Cardiac fibroblast (primary cell): ENCODE measurements at places on chromosomes 2 and 18.

DNA sequence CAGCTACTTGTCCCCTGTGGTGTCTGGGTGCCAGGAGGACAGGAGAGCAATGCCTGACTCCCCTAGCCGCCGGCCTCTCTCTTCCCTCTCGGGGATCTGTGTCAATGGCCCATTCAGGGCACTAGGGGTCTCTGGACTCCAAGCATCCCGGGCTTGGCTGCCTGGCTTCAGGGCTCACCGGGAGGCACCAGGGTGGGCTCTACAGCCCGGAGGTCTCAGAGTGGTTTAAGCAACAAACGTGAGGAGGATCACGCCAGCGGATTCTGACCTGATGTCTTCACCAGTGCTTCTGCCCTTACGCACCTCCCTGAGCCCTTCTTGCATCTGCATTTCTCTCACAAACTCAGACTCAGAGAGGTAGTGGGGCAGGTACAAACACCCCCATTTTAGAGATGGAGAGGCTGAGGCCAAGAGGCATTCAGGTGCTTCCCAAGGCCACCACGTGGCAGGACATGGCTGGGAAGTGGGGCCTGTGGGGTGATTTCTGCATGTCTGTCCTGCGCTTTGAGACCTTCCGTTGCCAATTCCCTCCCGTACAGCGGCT, 243.0 kb downstream of the CELF4 start:
- DNase-seq: peak; percentile 27

DNA sequence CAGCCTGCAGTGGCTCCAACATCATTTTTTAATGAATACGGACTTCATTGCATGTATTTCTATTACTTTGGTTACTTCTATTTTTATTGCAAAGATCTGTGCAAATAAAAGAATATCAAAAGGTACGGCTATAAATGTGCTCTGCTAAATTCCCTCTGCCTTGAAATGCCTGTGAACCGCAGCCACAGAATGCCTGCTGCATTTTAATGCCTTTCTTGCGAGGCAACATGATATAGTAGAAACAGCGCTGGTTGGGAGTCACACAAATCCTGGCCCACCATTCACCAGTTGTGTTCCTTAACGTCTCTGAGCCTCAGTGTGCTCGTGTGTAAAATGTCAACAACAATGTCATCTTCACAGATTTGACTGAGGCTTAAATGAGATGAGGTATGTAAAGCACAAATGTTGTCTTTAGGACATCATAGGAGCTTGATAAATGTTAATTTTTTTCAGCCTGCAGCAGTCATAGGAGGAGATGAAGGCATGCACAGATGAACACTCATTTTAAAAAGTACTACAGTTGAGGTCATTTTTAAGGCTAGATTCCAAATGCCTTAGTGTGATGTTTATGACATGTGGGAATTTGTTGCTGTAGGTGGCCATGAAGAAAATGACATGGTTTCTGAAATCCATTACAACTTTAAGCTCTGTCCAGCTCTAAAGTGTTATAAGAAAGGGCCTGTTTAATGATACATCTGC, 187.6 kb upstream of the NRP2 start:
- DNase-seq: no peak

- no peak for DNase-seq
Measured at GRCh38 chr18:3663870-3664512, 214.0 kb downstream of the TGIF1 start.

GRCh38 chr2:44722026-44722625, 219.4 kb upstream of the SIX3 start:
- no peak for DNase-seq

GRCh38 chr2:3780477-3781402, 77.4 kb downstream of the DCDC2C start:
- peak; percentile 21 for DNase-seq

DNA sequence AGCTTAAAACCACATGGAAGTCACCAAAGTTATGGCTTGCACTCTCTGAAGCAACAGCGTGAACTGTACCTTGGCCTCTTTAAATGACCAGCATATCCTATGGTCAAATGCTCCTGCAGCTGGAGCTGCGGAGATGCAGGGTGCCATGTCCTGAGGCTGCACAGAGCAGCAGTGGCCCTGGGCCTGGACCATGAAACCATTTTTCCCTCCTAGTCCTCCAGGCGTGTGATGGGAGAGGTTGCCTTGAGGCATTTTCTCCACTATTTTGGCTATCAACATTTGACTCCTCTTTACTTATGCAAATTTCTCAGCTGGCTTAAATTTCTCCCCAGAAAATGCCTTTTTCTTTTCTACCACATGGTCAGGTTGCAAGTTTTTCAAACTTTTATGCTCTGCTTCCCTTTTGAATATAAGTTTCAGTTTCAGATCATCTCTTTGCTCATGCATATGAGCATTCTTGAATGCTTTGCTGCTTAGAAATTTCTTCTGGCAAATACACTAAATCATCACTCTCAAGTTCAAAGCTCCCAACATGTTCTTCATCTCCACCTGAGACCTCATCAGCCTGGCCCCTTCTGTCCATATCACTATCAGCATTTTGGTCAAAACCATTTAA, 82.9 kb upstream of the TMEFF2 start:
- DNase-seq: no peak

DNA sequence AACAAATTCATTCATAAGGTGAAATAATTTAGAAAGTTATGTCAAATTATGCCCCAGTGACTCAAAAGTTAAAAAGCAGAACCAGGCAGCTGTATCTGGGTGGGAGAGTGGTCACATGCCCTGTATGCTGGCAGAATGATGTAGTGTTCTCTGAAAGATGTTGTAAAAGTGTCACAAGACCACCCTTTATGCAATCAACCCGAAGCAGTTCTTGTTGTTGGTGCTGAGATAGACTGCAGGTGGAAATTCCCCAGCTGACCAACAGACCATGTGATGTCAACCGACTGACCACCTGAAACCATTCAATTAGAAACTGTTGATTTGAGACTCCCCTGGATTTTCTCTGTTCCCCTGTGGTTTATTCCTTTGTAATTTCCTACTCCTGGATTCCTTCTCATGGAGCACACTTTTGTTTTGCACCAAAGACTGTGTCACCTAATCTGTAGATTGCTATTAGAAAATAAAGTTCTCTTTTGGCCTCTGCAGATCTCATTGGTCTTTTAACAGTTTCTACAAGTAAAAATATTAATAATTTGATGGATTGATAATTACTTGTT, 1341.3 kb upstream of the LRRTM1 start:
- no peak for DNase-seq
